Endothelial cell of umbilical vein (primary cell): ENCODE measurements at places on chromosomes 7 and 10.
A peak's percentile ranks its signal among the peaks of the same experiment; 100 is the strongest.

- no peak for DNase-seq
These were observed 205.9 kb downstream of the BICC1 start for GRCh38 chr10:58718596-58718995.

DNA sequence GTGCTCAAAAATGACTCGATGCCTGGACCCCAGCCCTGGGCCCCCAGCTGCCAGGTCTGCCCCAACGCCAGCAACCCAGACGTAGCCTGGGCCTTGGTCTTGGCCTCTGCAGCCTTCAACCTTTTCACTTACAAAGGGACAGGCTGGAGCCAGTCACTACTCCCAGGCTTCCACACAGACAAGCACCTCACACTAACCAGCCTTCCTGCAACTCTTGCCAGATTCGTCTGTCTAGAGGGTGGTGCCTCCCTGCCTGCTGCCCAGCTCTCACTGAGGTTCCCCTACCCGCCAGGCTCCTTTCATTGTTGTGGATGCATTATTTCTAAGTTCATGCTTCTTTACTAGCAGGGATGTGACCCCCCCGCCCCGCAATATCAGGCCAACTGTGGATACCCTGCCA lies 56.3 kb downstream of the NUDCD3 start:
- no peak for DNase-seq

DNA sequence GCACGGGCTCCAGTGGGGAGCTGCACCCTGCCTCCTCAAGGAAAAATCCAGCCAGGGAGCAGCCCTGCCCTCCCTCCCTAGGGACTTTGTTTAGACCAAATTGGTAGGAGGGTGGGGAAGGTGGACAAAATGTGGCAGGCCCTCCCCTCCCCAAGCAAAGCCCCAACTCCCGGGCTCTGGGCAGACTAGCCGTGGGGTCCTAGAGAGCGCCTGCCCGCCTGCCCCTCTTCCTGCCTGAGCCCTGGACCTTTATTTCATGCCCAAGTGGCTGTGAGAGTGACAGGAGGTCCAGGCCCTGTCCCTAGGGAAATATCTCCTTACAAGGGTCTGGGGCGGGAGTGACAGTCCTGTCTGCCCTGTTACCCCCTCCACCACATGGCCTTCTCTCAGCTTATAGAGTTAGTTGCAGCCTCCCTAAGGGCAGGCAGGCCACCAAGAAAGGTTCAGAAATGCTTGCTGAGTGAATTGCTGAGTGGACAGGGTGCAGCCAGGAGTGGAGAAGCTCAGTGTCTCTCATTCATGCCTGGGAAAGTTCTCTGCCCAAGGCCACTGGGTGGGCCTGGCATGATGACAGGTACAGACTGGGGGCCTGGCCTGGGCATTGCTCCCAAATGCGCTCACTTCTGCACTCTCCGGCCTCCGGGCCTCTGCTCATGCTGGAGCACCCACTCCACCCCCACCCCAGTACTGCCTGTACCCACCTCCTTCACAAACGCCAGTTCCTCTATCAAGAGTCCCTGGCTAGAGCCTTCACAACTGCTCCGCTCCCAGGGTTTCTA lies 25.2 kb downstream of the DNAJB12 start:
- no peak for DNase-seq

DNA sequence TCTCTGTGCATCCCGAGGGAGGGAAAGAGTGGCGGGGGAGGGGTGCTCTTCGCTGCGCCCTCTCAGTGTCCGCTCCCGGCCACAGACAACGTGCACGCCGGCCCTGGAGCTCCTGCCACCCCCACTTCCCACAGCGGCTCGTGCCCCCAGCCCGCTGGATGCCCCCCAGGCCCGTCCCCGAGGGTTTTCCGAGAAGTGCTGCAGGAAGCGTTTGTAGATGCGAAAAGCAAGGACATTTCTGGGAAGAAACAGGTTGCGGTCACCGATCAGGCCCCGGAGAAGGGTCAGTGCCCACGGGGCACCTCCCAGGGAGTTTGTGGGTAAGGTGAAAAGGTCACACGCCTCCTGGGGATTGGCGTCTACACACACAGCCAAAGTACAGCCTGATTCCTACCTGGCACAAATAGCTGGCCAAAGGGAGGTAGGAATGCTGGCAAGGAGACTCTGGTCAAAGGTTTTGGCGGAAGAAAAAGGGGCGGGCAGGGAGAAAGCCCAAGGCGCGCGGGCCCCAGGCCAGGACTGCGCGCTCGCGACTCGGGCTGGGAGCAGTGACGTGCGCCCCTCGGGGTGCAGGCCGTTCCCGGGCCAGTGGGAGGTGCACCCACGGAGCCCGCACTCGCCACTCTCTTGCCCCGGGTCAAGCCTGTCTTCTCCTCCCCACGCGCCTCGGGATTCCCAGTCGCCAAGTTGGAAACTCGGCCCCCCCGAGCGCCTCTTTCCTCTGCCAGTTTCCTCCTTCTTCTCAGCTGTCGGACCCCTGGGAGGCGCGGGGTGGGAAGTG lies 1.5 kb upstream of the NRP1 start:
- peak; percentile 36 for DNase-seq

DNA sequence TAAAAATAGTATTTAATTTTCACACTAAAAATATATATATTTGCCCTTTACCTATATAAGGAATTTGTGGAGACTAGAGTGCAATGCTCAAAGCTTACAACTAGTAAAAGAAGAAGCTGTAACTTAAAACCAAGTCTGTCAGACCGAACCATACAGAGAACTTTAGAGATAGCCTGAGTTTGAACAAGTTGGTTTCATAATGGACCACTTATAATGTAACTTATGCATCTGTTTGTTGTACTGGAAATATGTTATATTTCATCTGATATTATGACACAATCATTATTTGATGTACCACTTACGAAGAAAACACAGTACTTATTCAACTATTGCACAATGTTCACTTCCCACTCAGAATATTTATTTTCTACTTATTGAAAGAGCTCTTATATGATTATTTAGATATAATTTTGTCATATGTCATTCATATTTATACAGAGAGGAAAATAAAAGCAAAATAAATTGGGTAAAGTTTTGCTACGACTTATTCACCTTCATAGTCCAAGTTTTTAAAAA lies 462.8 kb downstream of the ATRNL1 start:
- no peak for DNase-seq

GRCh38 chr7:19944363-19945120 lies 171.1 kb upstream of the TMEM196 start:
- no peak for DNase-seq

- no peak for DNase-seq
These were observed 33.3 kb upstream of the CAPZA2 start for GRCh38 chr7:116829041-116829440.

- DNase-seq = no peak
These were observed 59.8 kb upstream of the MSRB2 start for GRCh38 chr10:23035569-23035968.

DNA sequence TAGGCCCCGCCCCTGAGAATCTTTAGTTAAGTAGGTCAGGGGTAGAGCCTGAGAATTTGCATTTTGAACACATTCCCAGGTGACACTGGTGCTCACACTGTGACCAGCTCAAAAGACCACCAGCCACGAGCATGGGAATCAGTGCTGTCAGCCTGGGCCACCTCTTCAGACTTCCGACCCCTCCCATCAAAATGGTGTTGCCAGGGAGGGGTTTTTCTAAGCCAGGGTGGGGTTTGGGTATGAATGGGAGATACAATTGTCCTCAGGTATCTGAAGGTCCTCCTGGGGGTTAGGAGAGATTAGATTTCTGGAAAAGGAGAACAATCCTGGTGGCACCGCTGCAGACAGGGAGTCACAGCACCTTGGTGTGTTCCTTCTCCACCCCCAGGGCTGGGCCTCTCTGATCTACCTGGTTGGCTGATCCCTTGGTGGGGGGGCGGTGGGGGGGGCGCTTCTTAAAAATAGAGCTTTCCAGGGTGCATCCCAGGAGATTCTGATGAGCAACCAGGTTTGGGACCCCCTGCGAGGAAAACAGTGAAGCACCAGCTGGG lies 111.5 kb upstream of the ANLN start:
- no peak for DNase-seq

GRCh38 chr10:26367771-26368170 lies 70.4 kb upstream of the APBB1IP start:
- DNase-seq = no peak

DNA sequence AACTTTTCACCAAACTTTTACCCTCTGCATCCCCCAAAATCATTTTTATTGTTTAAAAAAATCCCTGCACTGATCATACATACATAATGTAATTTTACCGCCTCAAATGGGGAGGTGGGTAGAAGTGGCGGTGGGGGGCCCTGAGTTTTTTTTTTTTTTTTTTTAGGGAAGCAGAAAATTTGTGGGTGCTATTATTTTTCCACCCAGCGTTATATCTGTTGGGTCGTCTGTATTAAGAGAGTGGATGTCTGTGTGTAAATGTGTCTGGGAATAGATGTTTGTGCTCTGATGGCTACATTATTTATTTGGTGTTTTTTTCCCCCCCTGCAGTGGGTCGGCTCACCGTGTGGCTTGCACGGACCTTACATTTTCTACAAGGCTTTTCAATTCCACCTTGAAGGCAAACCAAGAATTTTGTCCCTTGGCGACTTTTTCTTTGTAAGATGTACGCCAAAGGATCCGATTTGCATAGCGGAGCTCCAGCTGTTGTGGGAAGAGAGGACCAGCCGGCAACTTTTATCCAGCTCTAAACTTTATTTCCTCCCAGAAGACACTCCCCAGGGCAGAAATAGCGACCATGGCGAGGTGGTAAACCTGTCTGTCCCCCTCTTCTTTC lies 438 bp downstream of the ARID5B start:
- DNase-seq = no peak
